Activated T-cell treated with anti-CD3 and anti-CD28 coated beads for 4 hours (primary cell): ENCODE measurements at places on chromosomes 2 and 18.
A peak's percentile ranks its signal among the peaks of the same experiment; 100 is the strongest.

DNA sequence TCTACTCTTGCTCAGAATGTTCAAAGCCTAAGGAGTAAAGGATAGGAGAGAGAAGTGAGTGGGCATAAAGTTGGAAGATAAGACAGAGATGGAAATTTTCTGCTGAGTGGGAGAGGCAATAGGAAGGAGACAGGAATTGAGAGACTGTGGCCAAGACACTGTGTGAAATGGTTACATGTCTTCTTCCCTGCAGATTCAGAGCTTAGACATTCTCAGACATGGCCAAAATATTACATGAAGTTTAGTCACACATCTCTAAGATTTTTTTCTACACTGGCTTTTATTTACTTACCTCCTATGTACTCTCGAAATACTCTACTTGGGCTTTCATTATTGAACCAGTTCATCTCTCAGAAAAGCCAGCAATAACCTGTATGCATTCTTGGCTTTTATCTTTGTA lies 363.0 kb upstream of the FANCL start:
- no peak for DNase-seq

DNA sequence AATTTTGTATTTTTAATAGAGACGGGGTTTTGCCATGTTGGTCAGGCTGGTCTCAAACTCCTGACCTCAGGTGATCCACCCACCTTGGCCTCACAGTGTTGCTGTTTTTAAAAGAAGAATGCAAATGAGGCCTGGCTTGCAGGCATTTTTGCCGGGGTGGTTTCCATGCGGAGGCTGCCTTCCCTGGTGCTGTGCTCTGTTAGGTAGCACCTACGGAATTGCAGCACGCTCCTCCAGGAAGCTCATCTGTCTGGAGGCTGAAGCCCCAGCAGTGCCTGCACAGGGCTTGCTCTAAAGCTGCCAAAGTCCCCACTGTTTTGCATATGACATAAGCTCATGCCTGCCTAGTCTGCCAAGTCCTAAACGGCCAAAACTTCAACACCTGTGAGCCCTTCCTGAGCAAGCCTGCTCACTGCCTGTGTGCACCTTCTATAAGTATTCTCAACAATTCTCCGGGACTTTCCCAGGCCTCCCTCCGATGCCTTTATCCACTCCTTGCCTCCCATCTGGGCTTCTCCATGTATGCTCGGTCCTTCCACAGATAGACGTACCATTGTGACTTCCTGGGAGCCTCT lies 551.3 kb upstream of the RAB6C start:
- no peak for DNase-seq

DNA sequence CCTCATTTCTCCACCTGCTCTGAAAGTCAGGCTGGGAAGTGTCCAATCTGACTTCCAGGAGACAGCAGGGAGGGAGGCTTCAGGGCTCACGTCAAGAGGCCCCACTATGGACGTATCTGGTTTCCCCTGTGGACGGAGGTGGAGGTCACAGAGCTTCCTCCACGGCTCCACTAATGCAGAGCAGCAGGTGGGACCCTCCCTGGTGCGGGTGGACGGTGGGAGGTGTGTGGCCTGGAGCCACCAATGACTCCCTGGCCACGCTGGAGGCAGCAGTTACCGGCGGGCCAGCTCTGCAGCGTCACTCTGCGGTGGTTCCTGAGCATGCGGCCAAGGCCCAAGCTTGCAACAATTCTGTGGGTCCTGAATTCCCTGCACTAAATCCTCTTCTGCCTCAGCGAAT lies 9.0 kb downstream of the CRACDL start:
- no peak for DNase-seq

DNA sequence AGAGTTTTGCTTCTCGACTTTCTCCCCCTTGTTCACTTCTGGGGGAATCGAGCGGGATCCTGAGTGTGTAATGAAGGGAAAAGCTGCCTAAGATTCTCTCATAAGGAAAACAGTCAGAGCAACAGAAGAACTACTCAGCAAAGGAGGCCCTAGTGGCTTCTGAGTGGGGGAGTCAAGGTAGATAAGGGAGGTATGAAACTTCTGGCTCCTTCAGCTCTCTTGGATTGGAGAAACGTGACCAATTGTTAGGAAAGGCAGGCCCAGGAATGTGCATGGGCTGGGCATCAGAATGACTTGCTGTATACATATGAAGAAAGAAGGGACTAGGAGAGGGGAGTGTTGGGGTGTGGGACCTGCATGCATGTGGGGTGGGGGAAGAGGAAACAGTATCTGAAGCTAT lies 73.1 kb downstream of the KCNS3 start:
- no peak for DNase-seq

- no peak for DNase-seq
Measured at GRCh38 chr18:68399721-68400120, 315.2 kb downstream of the TMX3 start.

DNA sequence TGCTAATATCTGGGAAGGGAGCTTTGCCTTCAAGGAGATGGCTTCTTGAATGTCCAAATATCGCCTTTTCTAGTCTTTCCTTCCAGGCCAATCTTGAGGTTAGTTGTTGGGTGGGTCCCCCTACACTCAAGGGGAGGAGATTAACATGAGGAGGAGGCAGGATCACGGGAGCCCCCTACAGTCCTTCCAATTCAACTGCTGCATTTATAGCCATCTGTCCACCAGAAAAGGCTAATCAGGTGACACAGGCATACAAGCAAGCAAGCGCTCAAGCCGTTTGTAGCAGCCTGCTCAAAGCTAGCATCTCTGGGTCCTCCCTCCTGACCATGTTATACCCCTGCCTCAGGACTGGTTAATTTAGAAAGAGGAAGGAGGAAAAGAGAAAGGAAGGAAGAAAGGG lies 87.6 kb downstream of the MRPS9 start:
- DNase-seq, result no peak

DNA sequence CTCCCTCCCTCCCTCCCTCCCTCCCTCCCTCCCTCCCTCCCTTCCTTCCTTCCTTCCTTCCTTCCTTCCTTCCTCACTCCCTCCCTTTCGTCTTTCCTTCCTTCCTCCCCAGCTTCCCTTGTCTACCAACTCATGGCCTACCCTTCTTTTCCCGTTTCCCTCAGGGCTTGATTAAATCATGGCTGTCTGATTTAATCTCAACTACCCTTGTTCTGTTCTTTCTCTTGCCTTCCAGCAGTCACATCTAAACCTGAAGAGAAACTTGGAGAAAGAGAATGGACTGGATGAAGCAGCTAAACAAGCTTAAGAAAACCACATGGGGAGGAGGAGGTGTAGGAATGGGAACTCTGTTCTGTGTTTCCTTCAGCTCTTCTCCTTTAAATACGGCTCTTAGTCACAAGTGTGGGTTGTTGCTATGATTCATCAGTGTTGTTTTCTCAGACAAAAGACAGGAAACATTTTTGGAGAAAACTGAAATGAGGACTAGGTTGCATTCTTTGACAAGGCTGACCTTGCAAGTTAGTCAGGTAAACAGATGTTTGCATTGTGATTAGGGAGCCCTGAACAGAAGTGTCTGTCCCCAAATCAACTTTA lies 177.9 kb downstream of the LRRTM1 start:
- no peak for DNase-seq

DNA sequence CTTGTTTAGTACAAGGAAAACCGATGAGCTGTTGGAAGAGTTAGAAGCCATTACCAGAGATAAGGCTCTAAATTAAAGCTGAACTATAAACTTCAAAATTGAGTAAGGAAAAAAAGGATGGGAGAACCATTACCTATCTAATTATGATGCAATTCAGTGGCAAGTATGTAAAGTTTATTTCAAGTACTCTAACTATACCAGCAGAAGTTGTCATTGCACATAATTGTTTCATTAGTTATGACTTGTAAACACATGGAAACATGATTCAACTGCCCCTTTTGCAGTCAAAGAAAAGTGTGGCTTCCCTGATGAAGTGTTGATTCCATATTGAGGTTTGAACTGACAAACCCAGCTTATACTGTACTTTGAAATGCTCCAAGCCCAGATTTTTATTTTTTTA lies 324.1 kb upstream of the KCNJ3 start:
- no peak for DNase-seq

DNA sequence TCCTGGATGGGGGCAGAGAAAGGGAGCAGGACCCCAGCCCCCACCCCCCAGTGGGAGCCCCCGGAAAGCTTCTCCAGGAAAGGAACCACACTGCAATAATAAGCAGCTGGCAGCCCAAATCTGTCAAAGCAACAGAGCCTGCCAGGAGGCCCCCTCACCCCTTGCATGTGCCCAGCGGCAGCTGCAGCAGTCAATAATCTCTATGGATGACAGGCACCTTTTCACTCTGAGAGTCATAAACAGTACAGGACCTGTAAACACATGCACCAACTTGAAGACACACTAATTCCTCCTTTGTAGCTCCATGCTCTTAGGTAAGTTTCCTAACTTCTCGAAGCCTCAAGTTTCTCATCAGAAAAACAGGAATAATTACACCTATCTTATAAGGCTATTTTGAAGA lies 26.2 kb upstream of the KDM3A start:
- DNase-seq, result no peak

GRCh38 chr2:157835425-157835824 lies 40.7 kb downstream of the ACVR1 start:
- DNase-seq, result no peak

GRCh38 chr18:77032181-77032701 lies 100.3 kb downstream of the MBP start:
- DNase-seq, result no peak

DNA sequence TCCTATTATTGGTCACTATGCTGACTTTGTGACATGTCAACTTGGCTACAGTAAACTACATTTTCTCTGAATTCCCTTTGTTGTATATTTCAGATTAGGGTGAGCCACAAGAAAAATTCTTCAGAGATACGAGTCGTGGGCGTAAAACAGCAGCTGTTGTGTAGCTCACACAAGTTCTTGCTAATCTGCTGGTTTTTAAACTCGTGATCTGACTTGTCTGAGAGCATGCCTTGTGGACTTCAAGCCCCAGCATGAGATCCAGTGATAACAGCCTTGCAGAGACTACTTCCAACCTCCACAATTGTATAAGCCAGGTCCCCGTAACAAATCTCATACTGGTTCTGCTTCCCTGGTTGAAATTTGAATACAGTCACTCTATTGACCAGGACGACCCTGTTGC lies 259.8 kb upstream of the LYPD1 start:
- no peak for DNase-seq

DNA sequence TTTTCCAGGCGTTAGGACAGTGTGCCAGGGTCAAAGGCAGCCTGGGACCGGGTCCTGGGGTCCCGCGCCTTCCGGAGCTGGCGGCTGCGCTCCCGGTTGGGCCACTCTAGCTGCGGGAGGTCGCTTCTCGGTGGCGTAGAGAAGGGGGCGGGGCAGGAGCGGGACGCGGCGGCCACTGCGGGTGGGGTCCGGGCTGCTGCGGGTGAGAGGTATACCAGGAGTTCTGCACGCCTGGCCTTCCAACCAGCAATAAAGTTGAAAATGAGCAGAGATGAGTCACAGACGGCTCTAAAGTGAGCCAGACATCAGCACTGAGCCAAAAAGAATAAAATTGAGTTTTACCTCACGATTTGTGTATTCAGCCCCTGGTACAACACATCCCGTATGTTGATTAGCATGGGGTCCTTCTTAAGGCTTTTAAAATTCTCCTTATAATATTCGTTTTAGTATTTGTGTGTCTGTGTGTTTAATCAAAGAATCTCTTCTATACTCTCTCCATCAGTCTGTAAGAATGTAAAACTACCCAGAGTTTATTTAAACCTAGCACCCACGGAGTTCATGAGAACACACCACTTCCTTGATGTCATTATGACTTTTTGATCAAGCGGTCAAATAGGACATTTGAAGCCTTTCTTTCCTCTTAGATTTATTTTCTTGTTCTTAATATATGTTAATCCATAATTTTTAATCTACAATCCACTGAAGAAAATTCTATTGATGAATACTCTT lies at the start of gene C1GALT1C1L:
C1GALT1C1L (minus strand) TSS at position 108 of the 729 bp plus-strand sequence; CDS start at position 1, 107 bp downstream.
- DNase-seq, result no peak

DNA sequence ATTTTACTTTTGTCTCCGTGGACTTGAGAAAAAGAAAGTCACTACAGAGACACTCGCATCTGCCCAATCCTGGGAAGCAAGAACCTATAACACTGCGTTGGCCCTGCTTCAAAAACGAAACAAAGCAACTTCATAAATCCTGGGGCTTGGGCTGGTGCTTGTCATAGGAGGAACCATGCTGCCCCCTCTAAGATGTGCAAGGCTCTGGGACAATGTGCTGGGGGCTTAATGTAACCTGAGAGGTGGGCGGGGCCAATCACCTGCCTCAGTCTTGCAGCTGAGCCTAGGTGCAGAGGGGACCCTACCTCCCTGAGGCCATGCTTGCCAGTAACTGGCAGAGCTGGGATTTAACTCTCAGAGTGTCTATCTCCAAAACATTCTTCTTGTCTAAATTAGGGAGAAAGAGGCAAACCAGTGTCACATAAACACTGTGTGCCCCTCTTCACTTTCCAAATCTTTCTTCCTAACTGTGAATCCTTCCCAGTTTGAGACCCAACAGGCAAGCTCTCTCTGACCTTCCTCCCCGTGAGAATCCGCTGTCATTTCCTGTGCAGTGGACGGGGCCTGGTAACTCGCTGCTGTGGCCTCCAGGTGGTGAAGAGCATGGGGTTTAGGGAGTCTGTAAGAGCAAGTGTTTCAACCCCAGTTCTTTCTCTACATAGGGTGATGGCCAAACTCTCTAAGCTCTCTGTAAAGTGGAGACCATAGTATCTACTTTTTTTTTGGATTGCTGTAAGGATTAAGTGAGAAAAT lies 115.1 kb downstream of the ACKR3 start:
- DNase-seq, result no peak

GRCh38 chr18:8554354-8554753 lies 54.9 kb upstream of the RAB12 start:
- DNase-seq, result no peak

DNA sequence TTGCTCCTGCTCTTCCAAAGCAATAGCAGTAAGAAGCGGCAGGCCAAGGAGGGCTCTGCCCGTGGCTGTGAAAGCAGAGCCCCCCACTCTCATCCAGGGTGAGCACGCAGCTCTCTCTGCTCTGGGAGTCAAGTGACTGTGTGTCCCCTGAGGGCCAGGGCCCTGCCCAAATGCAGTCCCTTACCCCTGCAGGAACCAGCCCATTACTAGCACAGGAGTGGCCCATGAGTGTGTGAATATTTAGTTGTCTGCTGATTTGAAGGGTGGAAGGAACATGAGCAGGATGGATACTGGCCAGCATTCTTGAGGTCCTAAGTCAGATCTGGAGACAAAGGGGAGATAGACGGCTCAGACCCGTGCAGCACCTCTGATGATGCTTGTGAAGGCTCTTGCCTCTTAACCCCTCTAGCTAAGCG lies 69.7 kb upstream of the FOSL2 start:
- no peak for DNase-seq

DNA sequence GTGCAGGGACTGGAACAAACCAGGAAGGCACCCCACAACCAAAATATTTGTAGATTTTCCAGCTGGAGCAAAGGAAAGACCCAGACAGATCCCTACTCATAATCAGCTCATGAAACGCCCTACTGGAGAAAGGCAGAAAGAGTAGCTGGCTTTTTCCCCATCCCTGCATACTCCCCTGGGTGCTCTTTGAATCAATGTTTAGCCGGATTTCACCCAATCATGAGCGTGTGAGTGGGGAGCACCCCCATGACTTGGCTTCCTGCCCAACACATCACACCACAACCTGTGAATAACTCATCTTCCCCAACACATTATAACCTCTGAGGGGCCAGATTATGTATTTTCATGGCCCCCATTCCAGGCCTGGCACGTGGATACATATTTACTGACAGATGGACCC lies 35.1 kb upstream of the SLC14A1 start:
- peak; percentile 59 for DNase-seq

- no peak for DNase-seq
Measured at GRCh38 chr2:14678761-14679160, 46.2 kb downstream of the LRATD1 start.

- DNase-seq, result no peak
Measured at GRCh38 chr2:119428488-119429224, 3.0 kb upstream of the TMEM37 start.
